ENCODE measurements at places on chromosomes 3 and 15.

DNA sequence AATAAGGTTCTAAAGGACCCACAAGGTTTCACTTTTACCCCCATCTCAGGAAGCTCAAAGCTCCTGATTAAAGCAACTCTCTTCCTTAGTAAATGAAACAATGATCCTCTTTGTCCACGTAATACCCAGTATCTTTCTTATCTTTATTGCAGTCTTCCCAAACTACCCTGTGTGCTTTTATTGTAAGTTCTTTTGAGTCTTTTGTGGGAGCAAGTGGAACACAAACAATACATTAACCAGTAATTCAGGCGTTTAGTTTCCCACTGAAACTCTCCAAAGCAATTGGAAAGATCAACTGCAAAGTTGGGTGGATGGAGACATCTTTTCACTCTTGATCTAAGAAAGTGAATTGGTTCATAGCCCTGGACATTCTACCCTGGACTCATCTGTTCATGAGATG is 240.0 kb downstream of the ZNF621 start:
- DNase-seq: no peak

- no peak for DNase-seq
Measured at GRCh38 chr15:91291673-91292072, 191.6 kb downstream of the SV2B start.

- no peak for DNase-seq
Measured at GRCh38 chr3:20236603-20237002, 50.6 kb upstream of the SGO1 start.

DNA sequence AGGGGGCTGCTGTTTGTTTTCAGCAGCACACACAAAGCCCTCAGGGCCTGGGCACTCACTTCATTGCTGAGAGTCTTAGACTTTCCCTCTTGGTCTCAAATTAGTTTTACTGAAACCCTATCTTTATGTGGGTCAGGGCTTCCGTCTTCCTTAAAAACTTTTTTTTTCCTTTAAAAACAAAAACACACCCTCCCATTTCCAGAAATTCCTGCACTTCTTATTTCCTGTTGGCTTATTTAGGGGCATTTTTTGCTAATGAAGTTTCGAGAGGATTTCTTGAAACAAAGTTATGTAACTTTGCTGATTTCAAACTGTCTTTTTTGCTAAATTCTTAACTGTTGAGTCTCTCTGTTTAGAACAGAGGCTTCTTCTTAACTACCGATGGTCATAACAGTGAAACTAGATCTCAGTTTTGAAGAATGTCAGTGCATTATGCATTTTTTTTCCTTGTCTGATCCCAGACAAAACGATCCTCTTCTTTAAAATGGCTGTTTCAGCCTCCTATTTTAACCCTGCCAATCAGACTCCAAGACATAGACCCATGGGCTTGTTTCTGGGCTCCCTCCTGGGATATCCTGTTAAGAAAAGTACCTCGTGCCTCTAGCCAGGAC is 23.3 kb downstream of the ANAPC13 start:
- no peak for DNase-seq

GRCh38 chr3:103169289-103169688 is 734.5 kb downstream of the ZPLD1 start:
- DNase-seq: no peak

- no peak for DNase-seq
Measured at GRCh38 chr15:74390647-74391288, 23.3 kb upstream of the CYP11A1 start.

DNA sequence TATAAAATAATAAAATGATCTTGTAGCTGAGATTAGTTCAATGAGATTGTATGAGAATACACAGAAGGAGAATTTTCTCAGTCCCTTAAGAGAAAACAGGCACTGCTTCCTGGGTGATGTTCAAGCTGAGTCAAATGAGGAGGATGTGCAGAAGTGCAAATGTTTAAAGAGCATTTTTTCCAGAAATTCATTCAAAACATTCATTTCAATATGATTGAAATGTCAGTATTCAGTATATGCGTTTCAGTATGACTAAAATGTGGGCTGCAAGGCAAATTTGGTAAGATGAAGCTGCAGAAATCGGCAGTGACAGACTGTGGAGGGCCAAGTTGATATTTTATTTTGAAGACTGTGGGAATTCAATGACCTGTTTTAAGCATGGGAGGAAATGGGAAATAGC is 19.3 kb upstream of the PYDC2 start:
- no peak for DNase-seq
